Umbilical cord (tissue), 2 donors: ENCODE measurements at places on chromosomes 3 and 15.

- no peak for DNase-seq
Measured at GRCh38 chr3:172135820-172136219, 96.4 kb downstream of the FNDC3B start.

GRCh38 chr3:121111914-121112612 lies 204.1 kb downstream of the STXBP5L start:
- DNase-seq, result no peak

DNA sequence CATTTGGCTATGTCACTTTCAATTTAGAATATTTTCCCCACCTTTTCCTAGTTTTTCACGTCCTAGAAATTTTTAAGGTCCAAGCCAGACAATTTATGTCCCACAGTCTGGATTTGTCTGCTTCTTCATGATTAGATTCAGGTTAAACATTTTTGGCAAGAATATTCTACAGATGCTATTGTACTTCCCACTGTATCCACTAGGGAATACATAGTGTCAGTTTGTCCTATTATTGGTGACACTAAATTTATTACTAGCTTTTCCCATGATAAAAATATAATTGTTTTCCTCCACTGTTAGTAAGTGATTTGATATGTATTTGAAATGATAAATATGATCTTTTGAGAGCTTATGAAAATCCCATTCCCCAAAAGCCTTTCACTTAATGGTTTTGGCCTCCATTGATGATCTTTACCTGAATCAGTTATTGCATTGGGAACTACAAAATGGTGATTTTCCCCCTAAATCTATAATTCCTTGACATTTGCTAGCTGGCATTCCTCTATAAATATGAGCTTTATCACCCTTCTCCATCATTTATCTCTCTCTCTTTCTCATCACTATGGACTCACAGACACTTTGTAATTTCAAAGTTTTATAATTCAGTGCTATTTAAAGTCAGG lies 8.3 kb downstream of the ARL14 start:
- DNase-seq, result no peak

DNA sequence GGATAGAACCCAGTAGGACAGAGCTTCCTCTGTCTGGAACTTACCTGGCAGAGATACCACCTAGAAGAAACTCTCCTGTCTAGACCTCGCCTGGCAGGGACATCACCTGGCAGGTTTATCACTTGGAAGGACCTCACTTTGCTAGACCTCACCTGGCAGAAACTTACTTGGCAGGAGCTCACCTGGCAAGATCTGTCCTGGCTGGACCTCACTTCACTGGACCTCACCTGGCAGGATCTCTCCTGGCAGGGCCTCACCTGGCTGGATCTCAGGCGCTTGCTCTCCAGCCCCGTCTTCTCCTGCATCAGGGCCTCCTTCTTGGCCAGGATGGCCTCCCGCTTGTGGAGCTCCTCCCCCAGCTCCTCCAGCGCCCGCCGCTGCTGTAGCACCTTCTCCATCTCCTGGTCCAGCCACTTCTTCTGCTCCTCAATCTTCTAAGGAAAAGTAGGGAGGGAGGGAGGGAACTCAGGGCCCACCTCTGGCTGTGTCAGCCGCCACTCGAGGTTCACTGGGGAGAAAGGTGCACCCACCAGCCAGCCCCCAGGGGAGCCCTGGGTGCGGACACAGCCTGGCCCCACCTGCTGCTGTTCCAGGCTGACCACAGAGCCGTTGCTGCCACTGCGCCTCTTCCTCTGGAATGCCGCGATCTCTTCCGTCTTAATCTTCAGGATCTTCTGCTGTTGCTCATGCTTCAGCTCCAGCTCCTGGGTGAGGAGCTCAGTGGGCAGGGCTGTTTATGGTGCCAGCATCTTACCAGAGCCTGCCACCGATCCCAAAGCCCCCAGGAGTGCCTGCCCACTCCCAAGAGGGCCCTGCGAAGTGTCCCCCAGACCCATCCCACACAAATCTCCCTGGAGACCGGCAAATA lies 22.5 kb downstream of the KIF7 start:
- DNase-seq, result no peak

- no peak for DNase-seq
Measured at GRCh38 chr3:150399060-150399459, 9.0 kb upstream of the TSC22D2 start.
